ENCODE measurements at places on chromosomes 6 and 20. TPM values are rescaled to one million over a fixed set of nuclear protein-coding genes. Genes with fewer than 3 reads are reported as not detected.

COL11A2 gene
- total RNA-seq = 0.89 TPM

TREML2 gene
- total RNA-seq = 1.7 TPM

KCNK5 gene
- total RNA-seq = 0.86 TPM

SNX5 gene
- 71.9 TPM for total RNA-seq

DNA sequence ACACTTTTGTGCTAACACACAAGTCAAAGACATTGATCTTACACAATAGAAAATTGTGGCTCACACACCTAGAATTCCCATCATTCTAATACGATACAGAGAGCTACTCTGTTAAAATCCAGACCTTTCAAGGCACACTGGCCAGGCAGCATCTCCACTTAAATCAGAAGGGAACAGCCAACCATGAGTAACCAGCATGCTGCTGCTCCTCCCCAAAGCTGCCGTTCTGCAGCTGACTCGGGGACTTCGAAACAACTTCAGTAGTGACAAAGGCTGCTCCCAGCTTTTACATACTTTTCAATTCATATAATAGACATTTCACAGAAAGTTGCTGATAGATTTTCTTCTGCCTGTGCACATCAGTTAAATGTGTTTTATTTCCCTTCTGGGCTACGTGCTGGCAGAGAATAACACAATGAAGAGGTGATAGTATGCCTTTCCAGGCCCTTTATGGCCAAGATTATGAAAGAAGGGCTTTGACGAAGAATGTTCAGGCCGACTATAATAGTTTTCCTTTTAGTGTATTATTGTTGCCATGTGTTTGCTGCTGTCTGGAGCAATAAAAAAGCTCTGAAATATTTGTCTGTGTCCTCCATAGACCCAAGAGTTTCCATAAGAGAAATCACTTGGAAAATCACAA, 159.0 kb downstream of the GMDS start:
- H3K27me3 ChIP-seq = no peaks in the 10 kb centered on the region
- H3K27ac ChIP-seq = no peak overlapping the region
- H3K4me1 ChIP-seq = no peaks in the 10 kb centered on the region
- H3K36me3 ChIP-seq = no peaks in the 10 kb centered on the region

GRCh38 chr20:32650401-32650944, 23.3 kb downstream of the C20orf203 start:
- H3K36me3 ChIP-seq = no peaks in the 10 kb centered on the region
- H3K4me1 ChIP-seq = peaks cover 5% of the 10 kb centered on the region
- no peak overlapping the region for H3K4me3 ChIP-seq
- H3K27ac ChIP-seq = no peak overlapping the region
- DNase-seq = no peak
- no peaks in the 10 kb centered on the region for H3K27me3 ChIP-seq

DNA sequence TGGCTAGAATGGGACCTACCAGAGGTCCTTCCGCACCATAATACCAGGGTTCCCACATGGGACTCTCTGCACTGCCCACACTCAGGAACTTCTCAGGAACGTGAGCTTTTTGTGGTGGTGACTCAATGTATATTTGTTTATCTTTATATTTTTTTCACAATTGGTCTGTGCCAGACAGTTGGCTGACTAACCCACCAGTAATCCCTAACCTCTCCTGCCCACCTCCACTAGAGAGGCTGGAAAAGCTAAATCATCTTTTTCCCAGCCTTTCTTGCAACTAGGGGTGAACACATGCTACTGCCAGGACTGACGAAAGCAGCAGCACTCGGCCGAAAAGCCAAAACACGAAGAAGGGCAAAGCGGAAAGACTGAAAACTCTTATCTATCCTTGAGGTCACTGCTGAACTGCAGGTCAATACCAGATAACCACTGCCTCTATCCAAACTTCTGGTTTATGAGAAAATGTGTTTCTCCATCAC, 112.9 kb downstream of the TRERF1 start:
- H3K4me3 ChIP-seq = no peak overlapping the region
- no peak overlapping the region for H3K27ac ChIP-seq
- peaks cover 12% of the 10 kb centered on the region for H3K4me1 ChIP-seq
- H3K27me3 ChIP-seq = no peaks in the 10 kb centered on the region
- no peak for DNase-seq
- H3K36me3 ChIP-seq = no peaks in the 10 kb centered on the region

DNA sequence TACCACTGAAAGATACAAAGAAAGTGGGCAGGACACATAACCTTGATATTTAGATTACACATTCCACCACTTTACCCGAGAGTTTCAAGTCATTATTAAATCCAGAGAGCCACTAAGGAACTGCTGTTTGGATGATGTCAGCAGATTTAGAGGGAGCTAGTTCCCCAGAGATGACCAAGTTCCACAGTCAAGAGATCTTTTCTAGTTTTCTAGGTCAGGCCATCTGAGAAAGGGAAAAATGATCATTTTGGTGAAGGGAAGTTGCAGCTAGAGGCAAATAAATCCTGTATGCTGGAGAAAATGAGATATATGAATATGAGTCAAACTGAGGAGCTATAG, 147.8 kb downstream of the HS3ST5 start:
- H3K36me3 ChIP-seq = no peaks in the 10 kb centered on the region
- DNase-seq = no peak
- no peaks in the 10 kb centered on the region for H3K4me1 ChIP-seq
- no peak overlapping the region for H3K27ac ChIP-seq

GRCh38 chr6:133467982-133468380, 226.8 kb downstream of the EYA4 start:
- no peak for DNase-seq
- H3K4me1 ChIP-seq = no peaks in the 10 kb centered on the region
- no peak overlapping the region for H3K27ac ChIP-seq

GRCh38 chr6:41439524-41440418, 104.4 kb downstream of the NCR2 start:
- no peaks in the 10 kb centered on the region for H3K36me3 ChIP-seq
- no peak overlapping the region for H3K4me3 ChIP-seq
- no peak overlapping the region for H3K27ac ChIP-seq
- no peak for DNase-seq
- H3K27me3 ChIP-seq = no peaks in the 10 kb centered on the region

GRCh38 chr6:79808921-79809320, 138.4 kb downstream of the ELOVL4 start:
- H3K27me3 ChIP-seq = peaks cover 3% of the 10 kb centered on the region
- H3K4me1 ChIP-seq = no peaks in the 10 kb centered on the region
- no peak overlapping the region for H3K27ac ChIP-seq

DNA sequence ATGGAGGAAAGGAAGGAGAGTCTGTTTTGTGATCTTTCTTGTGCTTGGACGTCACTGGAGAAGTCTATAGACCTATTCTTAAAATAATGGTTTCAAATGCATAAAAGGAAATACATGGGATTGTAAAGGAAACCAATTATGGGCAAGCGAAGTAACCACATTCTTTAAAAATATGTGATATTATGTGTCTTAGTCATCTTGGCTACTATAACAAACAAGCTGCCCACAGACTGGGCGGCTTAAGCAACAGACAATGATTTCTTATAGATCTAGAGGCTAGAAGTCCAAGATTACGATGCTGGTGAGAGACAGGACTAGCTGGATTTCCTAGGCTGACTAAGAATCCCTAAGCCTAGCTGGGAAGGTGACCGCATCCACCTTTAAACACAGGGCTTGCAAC, 49.4 kb upstream of the CD83 start:
- H3K4me1 ChIP-seq = peaks cover 5% of the 10 kb centered on the region
- peaks cover 3% of the 10 kb centered on the region for H3K27me3 ChIP-seq
- no peak overlapping the region for H3K27ac ChIP-seq
- H3K4me3 ChIP-seq = no peak overlapping the region
- DNase-seq = no peak
- H3K36me3 ChIP-seq = no peaks in the 10 kb centered on the region

DNA sequence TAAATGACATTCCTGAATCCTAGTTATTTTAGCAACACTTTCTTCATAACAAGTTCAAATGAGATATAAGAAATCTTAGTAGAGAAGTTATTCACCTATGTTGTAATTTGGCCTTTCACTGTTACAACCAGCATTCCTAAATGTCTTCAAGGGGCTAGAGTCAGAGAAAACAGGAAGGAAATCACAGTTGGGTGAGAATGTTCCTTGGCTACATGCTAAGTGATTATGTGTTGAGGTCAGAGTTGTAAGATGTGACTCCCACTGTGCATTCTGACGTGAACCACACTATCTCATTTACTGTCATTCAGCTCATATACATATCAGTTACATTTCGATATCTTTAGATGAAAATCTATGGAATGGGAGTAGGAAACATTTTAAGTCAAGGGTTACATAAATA, 51.0 kb upstream of the MLIP start:
- H3K36me3 ChIP-seq = no peaks in the 10 kb centered on the region
- H3K4me1 ChIP-seq = no peaks in the 10 kb centered on the region
- no peak for DNase-seq
- no peak overlapping the region for H3K4me3 ChIP-seq
- H3K27ac ChIP-seq = no peak overlapping the region

DNA sequence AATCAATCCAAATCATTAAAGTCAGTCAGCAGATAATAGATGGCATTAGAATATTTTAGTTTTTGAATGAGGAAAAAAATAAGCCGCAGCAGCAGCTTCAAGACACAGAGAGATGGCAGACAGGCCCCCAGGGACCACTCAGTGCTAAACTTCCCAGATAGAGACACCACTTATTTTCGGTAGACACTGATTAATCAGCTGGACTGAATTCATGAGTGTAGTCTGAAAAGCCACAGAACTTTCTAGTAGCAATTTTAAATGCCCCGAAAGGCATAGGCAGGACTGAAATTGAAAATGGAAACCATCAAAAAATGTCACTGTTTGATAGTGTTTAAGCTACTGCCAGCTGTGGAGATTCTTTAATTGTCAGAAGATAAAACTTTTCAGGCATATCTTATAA, 3.1 kb upstream of the CLDN20 start:
- H3K4me1 ChIP-seq = no peaks in the 10 kb centered on the region
- DNase-seq = no peak
- H3K27ac ChIP-seq = no peak overlapping the region

- no peak for DNase-seq
- no peak overlapping the region for H3K27ac ChIP-seq
- H3K4me1 ChIP-seq = peaks cover 12% of the 10 kb centered on the region
- H3K36me3 ChIP-seq = no peaks in the 10 kb centered on the region
Observed at GRCh38 chr6:156774863-156775405, 2.2 kb upstream of the ARID1B start.

DNA sequence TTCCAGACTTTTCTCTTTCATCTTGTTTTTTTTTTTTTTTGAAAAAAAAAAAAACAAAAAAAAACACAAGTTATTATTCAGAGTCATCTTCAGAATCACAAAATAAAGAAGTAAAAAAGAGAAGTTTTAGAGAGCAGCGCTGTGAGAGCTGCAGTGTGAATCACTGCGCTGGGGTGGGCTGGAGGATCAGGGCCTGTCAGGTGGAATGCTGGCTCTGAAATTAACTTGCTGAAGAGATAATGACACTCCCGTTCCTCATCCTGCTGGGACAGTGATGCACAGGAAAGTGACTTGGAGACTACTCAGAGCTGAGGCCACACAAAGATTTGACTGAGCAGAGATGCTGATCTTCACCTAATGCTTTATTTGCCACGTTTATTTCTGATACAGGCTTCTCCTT, 42.7 kb upstream of the CLDN20 start:
- no peak for DNase-seq
- no peaks in the 10 kb centered on the region for H3K27me3 ChIP-seq
- H3K27ac ChIP-seq = no peak overlapping the region
- H3K4me1 ChIP-seq = peaks cover 7% of the 10 kb centered on the region
- H3K4me3 ChIP-seq = no peak overlapping the region
- no peaks in the 10 kb centered on the region for H3K36me3 ChIP-seq

GRCh38 chr6:138689849-138690248, 83.7 kb upstream of the CCDC28A start:
- no peak for DNase-seq
- H3K27me3 ChIP-seq = peaks cover 19% of the 10 kb centered on the region
- H3K4me3 ChIP-seq = no peak overlapping the region
- H3K27ac ChIP-seq = no peak overlapping the region
- no peaks in the 10 kb centered on the region for H3K36me3 ChIP-seq

DNA sequence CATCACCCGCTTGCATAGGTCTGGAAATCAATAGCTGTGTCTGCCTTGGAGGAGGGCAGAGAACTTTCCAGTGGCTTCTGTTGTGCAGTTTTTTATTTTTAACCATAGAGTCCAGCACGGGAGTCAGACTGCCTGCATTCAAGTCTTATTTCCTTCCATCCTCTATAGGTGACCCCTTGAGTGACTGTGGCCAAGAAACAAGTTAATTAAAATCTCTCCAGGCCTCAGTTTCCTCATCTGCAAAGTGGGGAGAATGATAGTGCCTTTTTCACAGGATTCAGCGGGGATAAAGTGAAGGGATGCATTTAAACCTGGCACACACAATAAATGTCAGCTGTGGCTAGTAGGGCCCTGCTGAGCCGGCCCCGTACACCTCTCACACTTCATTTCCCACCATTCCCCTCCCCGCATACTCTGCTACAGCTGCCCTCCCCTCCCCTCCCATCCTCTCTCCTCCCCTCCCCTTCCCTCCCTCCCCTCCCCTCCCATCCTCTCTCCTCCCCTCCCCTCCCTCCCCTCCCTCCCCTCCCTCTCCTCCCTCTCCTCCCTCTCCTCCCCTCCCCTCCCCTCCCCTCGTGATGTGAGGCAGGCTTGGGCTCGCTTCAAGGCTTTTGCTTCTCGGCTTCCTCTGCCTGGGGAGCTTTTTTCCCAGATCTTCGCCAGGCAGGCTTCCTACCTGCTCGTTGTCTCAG, 150.5 kb downstream of the TFAP2C start:
- no peak overlapping the region for H3K27ac ChIP-seq
- H3K36me3 ChIP-seq = no peaks in the 10 kb centered on the region
- H3K27me3 ChIP-seq = no peaks in the 10 kb centered on the region
- DNase-seq = no peak

- H3K4me3 ChIP-seq = no peak overlapping the region
- H3K27ac ChIP-seq = no peak overlapping the region
- H3K27me3 ChIP-seq = no peaks in the 10 kb centered on the region
- no peak for DNase-seq
- H3K36me3 ChIP-seq = no peaks in the 10 kb centered on the region
- H3K4me1 ChIP-seq = no peaks in the 10 kb centered on the region
Observed at GRCh38 chr6:114879693-114880092, 536.9 kb upstream of the HS3ST5 start.

GRCh38 chr6:169101981-169102380, 151.7 kb downstream of the THBS2 start:
- H3K27ac ChIP-seq = no peak overlapping the region
- H3K27me3 ChIP-seq = no peaks in the 10 kb centered on the region
- H3K4me1 ChIP-seq = no peaks in the 10 kb centered on the region
- no peaks in the 10 kb centered on the region for H3K36me3 ChIP-seq
- no peak overlapping the region for H3K4me3 ChIP-seq
- no peak for DNase-seq

GRCh38 chr6:46174904-46175303, 4.1 kb upstream of the ENPP5 start:
- H3K36me3 ChIP-seq = no peaks in the 10 kb centered on the region
- peaks cover 8% of the 10 kb centered on the region for H3K4me1 ChIP-seq
- H3K4me3 ChIP-seq = no peak overlapping the region

DNA sequence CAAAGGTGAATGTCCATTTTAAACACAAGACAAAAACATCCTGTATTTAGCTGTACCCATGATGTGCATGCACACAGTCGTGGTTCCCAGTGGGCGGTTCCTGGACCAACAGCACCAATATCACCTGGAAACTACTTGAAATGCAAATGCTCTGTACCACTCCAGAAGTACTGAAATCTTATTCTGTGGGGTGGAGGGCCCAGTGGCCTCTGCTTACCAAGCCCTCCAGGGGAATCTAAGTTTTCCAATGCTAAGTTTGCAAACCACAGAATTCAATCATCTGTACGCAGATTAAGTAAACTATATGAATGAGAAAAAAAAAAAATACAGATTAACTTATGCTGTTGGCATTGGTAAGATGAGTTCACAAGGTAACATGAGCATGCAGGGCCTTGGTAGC, 14.1 kb downstream of the TRMT6 start:
- H3K4me1 ChIP-seq = no peaks in the 10 kb centered on the region
- DNase-seq = no peak
- no peak overlapping the region for H3K27ac ChIP-seq
- H3K27me3 ChIP-seq = no peaks in the 10 kb centered on the region
